ENCODE measurements at places on chromosomes 4 and X.

- DNase-seq = no peak
These were observed 527.9 kb downstream of the SPRY1 start for GRCh38 chr4:123924536-123924935.

DNA sequence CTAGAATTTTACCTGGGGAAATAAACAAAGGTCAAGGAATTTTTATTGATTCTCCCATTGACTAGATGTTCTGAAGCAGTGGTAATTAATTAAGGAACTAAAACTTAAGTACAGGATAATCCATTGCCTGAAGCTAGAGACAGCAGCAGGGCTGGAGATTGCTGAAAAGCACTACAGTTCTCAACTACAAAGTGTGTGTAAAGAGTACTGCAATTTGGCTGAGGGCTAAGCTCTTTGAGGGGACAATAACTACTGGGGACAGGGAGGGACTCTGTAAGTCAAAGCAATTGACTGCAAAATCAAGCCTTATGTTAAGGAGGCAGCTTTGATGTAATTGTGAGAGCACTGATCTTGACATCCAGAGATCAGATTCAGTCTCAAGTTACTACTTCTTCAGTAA is 260.4 kb downstream of the GALNTL6 start:
- DNase-seq = no peak

DNA sequence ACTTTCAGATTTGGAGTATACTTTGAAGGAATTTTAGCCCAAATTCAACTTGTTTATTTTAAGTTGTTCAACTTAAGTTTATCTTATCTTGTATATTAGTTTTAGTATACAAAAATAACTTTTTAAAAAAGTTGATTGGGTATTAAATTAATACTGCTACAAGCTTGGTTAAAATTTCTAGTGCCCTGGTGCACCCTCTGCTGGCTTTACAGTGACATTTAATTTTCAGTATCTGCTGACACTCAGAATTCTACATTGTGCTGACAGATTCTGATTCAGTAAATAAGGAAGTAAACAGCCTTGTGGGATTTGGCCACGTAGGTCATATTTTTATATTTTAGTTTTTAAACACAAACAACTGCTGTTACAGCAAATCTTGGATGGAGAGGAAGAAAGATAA is 2.9 kb downstream of the EDA start:
- no peak for DNase-seq

DNA sequence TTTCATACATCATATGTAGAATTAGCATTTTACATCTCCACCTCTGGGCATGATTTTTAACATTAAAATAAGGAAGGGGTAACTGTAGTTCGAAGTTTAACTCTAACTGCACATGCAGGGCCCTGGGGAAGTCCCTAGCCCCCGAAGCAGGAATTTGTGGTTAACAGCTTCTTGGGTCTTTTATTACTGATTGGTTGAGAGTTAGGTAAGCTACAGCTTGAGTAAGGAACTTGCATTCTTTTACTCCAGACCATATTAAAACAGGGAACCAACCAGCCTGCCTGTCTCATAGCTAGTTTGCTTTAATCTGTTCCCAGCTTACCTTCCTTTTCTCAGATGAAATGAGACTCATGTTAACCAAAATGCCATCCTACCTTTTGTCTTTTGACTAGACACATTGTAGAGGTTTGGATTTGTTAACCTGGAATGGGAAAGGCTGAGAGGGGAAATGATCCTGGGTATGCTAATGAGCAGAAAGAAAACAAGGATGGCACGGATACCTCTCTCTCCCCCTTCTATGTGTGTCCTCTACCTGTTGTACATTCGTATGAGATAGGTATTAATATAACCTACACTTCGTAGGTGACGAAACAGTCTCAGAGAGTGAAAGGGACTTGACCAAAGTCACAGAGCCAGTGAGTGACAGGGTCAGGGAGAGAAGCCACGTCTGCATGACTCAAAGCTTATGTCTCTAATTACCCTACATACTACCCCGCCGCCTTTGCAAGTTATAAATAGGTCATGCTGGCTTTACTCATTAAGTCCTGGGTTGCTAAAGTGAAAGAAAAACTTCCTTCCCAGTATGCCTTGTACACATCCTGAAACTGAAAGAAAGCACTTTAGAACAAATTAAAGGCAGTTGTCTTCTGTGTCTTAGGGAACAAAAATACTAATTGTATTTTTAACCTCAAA is 119.5 kb upstream of the AFF2 start:
- DNase-seq = no peak

DNA sequence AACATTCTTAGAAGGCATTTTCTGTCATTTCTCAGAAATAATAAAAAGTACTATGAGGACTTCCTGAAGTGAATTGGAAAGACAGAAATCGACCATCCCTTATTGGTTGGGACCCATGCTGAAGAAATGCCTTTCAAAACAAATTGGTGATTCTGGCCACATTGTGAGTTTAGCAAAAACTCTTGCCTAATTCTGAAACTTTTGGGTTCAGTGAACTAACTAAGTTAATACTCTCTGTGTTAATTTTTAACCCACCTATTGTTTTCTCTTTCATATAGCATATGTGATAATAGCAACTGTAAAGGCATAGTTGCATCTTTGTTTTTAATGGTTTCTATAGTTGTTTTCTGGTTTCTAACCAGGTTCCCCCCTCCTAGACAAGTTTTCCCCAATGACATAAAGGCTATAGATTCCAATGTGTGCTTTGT is 129.3 kb upstream of the FAT1 start:
- DNase-seq = no peak

- DNase-seq = no peak
These were observed 12.1 kb upstream of the SCML1 start for GRCh38 chrX:17725181-17725580.

GRCh38 chr4:29066861-29067260 is 1653.3 kb upstream of the PCDH7 start:
- no peak for DNase-seq

GRCh38 chr4:82469791-82470345 is 39.5 kb downstream of the ENOPH1 start:
- no peak for DNase-seq

DNA sequence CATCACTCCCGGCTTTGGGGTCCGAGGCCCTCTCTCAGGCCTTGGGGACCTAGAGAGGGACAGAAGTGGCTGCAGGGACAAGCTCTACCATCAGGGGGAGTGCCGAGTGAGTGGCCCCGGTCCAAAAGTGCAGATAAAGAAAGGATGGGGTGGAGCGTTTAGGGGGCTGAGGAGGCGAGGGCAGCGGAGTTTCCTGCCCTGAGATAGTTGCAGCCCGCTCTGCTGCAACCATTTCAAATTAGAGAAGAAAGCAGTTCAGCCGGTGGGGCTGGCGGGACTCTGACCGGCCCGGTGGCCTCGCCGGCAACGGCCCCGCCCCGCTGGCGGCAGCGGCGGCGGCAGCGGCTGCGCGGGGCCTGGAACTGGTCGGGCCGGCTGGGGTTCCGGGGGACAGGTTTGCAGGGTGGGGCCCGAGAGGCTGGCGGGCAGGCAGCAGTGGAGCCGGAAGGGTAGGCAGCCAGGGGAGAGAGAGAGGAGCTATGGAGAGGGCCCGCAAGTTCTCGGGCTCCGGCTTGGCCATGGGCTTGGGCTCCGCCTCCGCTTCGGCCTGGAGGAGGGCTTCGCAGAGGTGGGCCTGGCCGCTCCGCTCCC is 7.6 kb downstream of the DLG3 start:
- peak; percentile 19 for DNase-seq

GRCh38 chrX:116499780-116500179 is 37.0 kb upstream of the CT83 start:
- DNase-seq = no peak

GRCh38 chrX:150486011-150486410 is 82.4 kb upstream of the MTM1 start:
- peak; percentile 10 for DNase-seq

GRCh38 chrX:77900688-77901087 is 1.4 kb downstream of the COX7B start:
- DNase-seq = no peak

DNA sequence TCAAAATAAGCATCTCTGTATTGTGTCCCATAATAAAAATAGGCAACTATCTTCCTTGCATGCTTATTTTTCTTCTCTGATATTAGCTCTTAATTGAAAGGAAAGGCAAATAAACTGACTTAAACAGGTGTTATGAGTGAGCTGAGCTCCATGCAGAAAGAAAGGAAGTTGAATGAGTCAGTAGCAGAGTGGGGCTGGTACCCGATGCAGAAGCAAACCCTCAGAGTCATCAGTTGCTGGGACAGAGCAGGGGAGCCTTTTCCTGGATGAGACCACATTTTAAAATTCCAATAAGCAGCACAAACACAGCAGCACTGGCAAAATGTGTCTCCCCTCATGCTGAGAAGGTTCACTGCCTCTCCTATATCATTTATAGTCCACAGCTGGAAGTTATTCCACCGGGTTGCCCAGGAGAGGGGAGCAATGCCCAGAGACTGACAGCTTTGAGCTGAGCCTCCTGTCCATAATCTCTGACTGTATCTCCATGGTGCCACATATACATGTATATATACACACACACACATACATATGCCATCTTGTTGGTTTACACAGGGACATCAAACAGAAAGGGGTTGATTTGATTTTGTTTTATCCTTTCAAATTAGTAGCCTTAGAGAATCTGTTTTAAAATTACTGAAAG is 274.3 kb upstream of the PPARGC1A start:
- no peak for DNase-seq

GRCh38 chr4:139419388-139419914 is 34.5 kb upstream of the RAB33B start:
- no peak for DNase-seq

GRCh38 chr4:168832763-168833575 is 177.1 kb downstream of the CBR4 start:
- no peak for DNase-seq

DNA sequence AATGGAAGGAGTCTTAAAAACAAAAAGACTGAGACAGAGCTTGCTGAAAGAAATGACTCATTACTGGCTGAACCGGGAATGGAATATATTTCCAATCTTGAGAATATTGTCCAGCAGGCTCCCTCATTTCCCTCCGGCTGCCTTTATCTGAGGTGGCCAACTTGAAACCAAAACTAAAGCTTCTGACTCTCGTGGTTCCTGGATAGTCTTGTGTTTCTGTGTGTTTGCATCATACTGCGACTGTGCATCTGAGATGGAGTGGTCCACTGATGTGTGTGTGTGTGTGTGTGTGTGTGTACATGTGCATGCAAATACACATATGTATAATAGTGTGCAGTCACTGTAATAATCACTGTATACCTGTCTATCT is 145.6 kb upstream of the SCML1 start:
- DNase-seq = no peak

DNA sequence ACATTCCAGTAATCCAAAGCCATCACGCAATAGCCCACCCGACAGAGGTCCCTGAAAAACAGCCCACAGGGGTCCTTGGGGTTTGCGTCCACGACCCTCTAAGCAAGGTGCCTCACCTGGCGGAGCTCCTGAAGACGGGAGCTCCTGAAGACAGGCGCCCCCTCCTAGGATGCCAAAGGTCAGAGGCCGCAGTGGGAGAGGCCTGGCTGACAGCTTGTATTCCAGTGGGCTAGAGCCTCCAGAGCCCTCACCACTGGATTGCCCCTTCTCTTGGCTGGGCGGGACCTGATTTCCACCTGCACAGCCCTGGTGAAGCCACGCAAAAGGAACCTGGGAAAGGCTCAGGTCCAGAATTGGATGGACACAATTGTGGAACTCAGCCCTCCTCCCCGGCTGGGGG is 29.7 kb upstream of the WFS1 start:
- DNase-seq = no peak

GRCh38 chrX:2614911-2615310 is 76.2 kb upstream of the CD99 start:
- DNase-seq = no peak

DNA sequence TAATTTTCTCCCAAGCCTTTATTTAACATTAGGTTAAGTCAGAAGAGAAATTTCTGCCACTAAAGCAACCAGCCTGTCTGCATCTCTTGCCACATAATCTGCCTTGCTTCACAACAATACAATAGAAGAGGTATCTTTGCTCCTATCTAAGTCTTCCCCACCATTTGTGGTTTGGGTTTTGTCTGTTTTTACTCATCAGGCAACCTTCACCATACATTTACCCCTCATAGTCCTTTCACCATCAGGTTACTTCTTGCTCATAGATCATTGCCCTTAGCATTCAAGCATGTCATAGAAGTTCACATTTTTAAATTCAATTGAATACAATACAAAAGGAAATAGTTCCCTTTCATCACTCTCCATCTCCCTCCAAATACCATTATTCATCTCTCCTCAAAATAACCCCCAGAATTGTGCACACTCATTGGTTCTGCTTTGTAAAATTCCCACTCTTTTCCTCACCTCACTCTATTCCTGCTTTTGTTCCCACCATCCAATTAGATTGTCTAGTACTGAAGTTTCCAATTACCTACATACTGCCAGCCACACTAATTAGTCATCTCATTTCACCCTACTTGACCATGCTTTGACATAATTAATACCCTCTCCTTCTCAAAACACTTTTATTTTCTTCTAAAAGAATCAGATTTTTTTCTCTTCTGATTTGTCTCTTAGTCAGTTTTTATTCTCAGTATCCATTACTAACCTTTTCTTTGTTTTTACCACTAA is 1957.0 kb upstream of the AGA start:
- DNase-seq = no peak

DNA sequence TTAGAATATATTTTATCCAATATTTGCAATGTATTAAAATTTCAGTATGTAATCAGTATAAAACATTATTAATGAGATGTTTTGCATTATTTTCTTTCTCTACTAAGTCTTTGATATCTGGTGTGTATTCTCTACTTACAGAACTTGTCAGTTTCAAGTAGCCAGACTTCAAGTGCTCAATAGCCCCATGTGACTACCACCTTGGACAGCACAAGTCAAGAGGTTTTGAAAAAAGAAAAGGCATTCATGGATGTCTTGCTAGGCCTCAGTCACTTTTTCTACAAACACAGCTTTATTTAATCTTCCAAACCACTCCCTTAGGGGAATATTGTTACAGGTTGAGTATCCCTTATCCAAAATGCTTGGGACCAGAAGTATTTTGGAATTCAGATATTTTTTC is 189.4 kb downstream of the QDPR start:
- no peak for DNase-seq

DNA sequence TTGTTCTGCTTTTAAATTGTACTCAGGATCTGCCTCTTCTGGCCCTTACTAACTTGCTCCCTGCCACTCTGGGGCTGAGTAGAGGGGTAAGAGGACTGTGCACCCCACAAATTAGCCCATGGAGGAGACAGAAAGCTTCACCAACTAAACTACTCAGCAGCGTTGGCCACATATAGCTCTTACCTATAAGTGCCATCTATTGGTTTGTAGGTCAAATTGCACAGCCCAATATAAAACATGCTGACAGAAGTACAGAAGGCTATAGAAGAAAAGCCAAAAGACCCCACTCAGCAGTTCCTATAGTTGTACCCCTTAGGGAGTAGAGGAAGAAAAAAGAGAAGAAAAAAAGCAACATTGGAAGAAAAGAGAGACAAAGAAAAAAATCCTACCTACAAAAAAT is 341.2 kb upstream of the FMR1 start:
- no peak for DNase-seq

DNA sequence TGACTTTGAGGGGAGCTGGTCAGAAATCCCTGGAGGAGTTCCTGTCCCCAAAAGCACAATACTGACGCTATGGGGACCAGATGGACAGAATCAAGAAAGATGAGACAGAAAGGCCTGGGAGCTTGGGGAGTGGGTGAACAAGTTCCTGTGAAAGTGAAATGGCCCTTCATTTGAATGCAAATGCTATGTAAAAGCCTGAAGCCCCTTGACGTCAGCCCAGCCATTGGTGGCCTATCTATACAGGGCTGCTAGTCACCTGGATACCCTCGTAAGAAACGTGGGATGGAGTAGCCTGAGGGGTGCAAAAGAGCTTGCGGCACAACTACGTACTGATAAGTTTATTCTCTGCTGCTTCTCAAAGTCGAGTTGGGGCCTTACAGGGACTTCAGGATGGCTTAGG is at the start of gene CDX4:
CDX4 (plus strand) TSS at position 223 of the 400 bp plus-strand sequence. CDS start 201 bp downstream, outside the sequence.
- DNase-seq = no peak
